ENCODE measurements at places on chromosomes 2 and 18.

DNA sequence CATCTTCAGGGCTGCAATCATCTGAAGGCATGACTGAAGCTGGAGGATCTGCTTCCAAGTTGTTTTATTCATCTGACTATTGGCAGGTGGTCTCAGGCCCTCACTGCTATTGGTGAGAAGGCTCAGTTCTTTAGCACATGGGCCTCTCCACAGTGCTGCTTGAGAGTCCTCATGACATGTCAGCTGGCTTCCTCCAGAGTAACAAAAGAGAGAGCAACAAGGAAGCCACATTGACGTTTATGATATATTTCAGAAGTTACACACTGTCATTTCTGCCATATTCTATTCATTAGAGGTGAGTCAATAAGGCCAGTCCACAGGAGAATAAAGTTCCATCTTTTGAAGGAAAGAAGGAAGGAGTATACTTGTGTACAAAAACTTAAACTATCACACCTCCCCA, 7.9 kb upstream of the SIGLEC15 start:
- DNase-seq: no peak

DNA sequence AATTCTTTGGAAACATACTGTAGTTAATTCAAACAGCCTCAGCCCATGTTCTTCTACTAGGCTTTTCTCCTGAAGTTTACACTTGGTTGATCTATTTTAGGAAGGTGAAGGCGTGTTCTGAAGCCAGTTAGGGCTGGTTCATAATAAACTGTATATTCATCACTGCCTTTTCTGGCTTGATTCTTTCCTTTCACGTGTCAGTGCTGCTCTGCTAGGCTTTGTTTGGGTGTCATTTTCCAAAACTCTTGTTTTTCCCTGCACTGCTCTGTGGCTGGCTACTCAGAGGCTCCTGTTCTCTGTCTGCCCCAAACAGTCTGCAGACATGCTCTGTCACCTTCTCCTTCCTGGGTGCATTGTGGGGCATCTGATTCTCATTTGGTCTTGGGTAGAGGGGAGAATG, 136.1 kb downstream of the PARD3B start:
- no peak for DNase-seq

- DNase-seq: no peak
Measured at GRCh38 chr2:217797165-217797564, 205.6 kb downstream of the TNS1 start.

DNA sequence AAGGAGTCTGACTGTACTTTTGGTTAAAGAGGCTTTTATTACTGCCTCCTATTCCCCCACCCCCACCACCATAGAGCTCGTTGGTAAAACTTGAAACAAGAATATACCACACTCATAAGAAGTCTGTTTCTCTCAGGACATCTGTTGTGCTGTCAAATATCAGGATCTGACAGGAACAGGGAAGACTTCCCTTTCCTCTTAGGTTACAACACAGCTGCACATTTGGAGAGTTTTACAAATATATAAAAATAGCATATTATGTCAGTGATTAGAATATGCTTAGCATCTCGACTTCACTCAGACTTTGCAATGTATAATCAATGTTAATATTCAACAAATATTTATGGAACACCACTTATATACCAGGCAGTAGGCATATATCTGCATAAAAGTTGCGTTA, 439.6 kb upstream of the REG3G start:
- no peak for DNase-seq

DNA sequence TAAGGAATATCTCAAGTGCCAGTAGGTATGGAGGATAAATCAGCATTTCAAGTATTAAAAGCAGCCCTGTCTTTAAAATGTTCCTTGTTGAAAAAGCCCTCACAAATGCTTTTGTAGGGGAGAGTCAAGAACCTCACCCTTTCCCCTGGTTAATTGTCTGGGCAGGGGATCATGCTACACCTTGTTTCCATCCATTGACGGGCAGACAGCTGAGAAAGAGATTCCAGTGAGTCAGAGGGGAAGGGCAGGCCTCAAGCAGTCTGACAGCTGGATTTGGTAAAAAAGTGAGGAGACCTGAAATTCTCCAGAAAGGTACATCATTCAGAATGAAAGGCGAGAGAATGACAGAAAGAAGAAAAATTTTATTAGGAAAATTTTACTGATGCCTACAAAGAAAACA, 203.2 kb upstream of the CYP26B1 start:
- no peak for DNase-seq

DNA sequence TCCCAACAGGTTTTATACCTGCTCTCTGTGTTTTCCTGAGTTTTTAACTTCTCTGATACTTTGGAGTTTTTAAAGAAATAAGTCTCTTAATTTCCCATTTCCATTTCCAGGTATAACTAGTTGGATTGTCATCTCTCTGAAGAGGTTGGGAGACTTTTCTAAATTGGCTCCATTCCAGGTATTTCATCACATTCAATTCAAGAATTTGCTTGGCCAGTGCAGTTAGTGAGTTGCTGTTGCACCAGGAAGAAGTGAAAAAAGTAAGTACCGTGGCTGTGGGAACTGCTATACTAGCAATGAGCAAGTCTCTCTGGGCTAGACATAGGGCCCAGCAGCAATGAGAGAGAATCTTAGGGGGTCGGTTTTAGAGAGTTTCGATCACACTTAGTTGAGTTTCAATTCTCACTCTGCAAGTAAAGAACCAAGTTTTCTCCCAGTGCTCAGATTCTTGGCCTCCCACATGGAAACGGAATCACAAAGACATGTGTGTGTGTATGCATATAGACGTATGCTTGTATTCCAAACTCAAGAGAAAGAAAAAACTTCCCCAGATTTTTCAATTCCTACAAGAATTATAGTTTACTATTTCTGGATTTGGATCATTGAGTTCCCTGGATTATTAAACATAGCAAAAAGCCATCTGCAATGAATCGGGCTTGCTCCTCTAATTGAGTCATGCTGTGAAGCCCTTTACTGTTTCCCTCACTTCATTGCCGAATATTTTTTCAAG, 894.4 kb downstream of the BCL11A start:
- DNase-seq: no peak

DNA sequence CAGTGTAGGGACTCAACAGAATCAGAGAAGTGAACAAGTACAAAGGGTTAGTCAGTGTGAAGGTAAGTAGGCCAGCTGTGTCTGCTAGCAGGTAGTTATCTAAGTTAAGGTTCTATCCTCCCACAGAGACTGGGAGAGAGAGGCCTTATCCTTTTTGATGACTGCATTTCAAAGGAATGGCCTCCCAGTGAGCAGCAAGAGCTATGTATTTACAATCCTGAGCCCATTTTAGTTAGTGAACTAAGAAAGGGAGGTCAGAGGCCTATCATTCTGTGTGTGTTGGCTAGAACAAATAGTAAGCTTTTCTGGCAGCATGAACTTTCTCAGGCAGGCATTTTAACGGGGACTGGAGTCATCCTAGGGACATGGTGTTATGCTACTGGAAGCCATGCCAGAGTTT, 182.9 kb downstream of the VWC2L start:
- no peak for DNase-seq

DNA sequence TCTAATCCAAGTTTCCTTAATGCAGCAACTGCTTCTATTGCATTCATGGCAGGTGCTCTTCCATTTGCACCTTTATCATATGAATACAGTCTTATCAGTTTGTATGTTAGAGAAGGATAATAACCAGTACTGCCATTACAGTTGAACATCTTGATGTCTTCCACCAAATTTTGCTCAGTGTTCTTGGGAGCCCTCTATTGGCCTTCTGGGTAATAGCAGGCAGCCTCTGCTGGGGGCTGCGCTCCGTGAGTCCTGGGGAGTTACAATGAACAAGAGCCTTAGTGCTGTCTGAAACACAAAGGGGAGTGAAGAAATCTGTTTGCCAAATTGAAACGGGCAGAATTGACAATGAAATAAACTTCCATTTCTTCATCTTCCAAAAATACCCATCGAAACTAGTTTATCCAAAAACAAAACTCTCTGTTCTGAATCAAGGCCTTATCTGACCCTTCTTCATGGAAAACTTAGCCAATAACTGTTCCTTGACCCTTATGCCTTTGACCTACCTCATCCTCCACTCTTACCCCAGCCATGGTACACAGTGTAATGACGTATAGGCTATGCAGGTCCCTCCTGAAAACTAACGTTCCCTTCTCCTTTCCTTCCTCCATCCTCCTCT, 79.9 kb downstream of the ALK start:
- DNase-seq: no peak

DNA sequence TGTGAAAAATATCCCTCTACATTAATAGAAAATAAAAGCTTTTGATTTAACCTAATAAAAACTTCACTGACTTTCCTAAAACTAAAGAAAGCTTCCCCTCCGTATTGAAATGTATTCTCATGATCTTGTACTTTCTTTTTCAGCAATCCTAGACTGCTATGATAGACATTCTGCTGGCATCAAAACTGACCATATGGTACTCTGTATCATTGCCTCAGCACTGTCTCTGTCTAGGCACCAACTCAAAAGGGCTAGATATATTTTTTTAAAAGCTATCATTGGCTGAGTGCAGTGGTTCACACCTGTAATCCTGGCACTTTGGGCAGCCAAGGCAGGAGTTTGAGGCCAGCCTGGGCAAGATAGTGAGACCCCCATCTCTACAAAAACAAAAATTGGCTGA, 32.9 kb downstream of the CDKL4 start:
- no peak for DNase-seq

DNA sequence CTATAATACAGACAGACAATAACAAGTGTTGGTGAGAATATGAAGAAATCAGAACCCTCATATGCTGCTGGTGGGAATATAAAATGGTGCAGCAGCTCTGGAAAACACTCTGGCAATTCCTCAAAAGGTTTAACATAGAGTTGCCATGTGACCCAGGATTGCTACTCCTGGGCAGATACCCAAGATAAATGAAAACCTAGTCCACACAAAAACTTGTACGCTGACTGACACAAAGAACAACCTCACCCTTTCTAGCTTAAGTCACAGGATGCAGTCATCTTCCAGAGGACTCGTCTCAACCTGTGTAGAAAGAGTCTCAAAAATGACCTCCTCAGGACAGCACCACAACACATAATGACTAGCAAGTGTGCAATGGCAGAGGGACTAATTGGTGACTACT, 71.6 kb upstream of the ACAA2 start:
- no peak for DNase-seq

GRCh38 chr2:229173825-229174359, 97.2 kb downstream of the PID1 start:
- no peak for DNase-seq

GRCh38 chr2:43217228-43218154, 8.9 kb downstream of the ZFP36L2 start:
- no peak for DNase-seq

DNA sequence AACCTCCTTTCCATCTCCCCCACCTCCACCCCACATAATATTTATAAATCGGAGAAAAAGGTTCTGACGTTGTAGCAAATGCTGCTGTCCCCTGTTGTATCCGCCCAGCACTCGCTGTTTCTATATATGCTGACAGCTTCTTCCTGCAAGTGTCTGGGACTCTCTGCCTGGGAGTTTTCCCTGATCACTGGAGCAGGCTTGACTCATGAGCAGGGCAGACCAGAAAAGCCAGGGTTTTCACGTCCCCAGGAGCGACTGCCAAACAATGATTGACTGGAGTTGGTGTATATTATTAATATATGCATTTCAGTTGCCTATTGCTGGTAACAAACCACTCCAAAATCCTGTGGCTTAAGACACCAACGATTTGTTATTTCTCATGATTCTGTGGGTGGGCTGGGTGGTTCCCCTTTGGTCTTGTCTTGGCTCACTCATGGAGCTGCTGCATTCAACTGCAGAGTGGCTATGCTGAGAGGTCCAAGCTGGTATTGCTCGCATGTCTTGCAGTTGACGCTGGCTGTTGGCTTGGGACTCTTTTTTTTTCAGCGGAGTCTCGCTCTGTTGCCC, 21.2 kb upstream of the ASXL2 start:
- DNase-seq: no peak

DNA sequence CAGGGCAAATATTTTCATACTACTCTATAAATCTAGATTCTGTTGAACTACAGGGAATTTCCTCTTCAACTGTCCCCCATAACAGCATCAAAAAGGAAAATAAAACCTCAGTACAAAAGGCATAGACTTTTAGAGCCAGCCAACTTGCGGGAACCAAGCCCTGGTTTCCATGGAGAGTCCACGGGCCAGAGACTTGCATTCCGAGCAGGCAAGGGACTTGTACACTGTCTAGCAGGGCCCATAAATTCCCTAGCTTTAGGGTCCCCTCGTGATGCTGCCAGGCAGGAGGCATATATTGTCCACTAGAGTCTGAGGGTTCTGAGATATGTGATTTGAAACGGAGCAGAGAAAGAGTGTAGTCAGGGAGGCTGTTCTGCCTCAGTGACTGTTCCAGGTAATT, 153.1 kb upstream of the SLC14A2 start:
- DNase-seq: no peak

Measured in GF-D8 (cell line).